Left hindlimb (tissue), 1 donor: ENCODE measurements at places on chromosomes 12 and 14.

DNA sequence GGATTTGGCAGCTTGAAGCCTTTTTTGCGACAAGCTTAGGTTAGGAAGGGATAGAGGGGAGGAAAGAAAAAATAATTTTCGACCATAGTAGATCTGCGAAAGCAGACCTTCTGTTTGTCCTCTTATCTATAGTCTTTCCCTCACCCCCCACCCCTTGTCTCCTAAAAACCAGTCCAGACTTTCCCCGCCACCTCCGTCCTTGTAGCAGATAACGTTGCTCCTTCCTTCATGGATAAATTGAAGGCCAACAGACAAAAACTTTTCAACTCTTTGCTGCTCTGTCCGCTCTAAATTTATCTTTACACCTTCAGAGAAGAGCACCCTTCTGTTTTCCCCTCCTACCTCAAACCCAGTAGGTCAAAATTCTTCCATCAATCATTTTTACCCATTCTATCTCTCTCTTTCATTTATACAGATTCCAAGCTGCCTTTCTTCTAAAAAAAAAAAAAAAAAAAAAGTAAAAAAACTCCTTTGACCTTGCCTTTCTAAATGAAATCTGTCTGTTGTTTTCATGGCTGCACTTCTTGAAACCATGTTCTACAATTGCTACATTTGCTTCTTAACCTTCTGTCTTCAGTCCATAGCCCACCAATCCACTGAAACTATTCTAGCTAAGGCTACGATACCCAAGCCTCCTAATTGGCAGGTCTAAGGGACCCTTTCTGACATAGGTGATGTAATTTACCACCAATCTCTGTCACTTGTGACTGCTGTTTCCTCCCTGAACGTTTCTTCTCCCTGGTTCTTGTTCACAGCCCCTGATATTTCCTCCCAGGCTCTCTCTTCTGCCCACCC lies 11.1 kb upstream of the NEMF start:
- no peak for DNase-seq

GRCh38 chr12:55930771-55931316 lies at the start of gene DGKA:
Gene DGKA (plus strand): TSS chr12:55931162. CDS start chr12:55936504, 5,342 bp downstream.
- peak; percentile 49 for DNase-seq

DNA sequence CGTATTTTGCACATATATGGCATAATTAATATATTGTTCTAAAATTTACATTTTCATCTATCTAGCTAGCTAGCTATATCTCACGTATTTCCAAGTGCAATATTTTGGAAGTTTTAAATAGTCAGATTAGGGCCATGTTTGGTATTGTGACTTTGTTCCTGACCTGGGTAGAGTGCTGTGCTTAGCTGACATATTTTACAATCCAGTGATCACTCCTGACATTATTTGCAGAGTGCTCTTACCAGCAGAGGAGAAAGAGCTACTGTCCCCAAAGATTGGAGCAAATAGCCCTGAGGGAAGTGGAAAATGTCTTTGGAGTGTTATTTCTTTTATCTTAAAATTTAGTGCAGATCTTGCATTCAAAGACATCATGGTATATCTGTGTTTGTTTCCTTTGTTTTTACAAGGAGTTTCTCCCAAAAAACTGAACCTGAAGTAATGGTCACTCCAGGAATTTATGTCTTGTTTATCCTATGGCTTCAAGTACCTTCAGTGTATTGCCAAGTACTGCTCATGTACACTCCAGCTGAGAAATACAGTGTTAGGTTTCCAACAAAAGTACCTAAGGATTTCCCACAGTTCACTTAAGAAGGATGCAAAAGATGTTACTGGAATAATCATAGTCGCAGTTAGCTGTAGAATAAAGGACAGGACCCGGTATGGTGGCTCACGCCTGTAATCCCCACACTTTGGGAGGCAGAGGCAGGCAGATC lies 49.4 kb upstream of the PSMA6 start:
- DNase-seq: no peak

DNA sequence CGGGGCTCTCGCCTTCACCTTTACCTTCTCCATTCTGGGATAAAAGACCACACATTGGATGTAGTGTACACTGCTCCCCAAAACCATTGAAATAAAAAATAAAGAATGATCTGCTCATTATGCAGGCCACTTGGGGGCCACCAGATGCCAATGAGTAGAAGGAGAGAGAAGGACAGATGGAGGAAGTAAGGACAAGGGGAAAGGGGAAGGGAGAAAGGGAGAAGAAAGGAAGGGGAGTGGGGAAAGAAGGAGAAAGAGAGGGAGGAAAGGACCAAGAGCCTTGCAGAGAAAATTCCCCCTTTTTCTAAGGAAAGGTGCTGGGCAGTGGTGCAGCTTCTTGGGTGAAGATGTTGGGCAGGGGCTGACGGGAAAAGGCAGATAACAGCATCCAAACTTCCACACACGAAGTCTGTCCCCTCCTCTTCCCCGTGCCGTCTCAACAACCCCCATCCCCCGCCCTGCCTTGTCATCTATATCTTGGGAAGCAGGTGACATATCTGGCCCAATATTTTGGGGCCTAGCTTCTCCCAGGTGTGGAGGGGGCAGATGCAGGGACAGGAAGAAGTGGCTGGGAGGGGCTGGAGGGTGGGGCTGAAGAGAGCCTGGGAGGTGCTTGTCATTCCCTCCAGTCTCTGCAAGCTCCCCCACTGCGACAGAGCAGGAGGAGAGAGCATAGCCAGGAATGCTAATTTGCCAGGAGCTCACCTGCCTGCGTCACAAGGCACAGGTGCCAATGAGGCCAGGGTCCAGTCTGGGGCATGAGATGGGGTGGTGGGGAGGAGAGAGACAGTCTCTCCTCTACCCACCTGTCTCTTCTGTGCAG lies 107.5 kb downstream of the SINHCAF start:
- no peak for DNase-seq

GRCh38 chr12:52147367-52147963 lies 44.3 kb downstream of the KRT80 start:
- peak; percentile 88 for DNase-seq

GRCh38 chr12:53726946-53727309 lies 324 bp downstream of the CALCOCO1 start:
- no peak for DNase-seq

DNA sequence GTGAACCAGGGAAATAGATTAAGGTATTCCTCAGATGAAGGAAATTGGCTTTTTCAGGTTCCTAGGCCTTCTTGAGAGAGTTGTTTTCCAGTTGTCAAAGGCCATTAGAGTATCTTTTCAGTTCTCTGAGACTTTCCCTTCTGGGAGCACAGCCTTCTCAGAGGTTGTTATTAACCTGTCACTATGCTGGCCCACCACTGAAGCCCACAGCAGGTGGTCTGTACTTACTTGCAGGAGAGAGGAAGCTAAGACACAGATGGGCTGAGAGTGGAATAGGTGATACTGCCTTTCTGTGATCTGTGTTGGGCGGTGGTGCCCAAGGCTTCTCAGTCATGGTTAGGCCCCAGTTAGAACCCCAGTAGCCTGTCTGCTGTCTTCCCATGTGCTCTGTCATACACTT lies 22.8 kb upstream of the GALNT16 start:
- no peak for DNase-seq

- DNase-seq: no peak
These were observed 163.0 kb downstream of the OTOGL start for GRCh38 chr12:80262346-80262745.

DNA sequence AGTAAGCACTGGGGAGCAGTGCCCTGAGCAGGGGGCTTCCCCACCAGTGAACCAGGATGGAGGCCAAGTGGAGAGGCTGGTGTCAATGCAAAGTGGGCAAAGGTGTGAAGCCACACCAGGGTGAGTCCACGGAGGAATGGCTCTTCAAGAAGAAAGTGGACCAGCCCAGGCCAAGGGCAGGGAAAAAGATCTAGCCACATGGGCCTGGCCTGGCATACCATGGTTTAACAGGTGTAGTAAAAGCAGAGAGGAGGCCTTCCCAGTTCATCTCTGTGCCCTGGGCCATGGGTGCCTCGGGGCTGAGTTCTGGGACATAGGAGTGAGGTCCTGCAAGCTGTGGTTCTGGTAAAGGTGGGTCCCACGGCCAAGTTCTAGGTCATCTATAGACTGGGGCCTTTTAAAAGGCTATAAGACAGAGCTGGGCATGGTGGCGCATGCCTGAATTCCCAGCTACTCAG lies 153.4 kb downstream of the DPF3 start:
- DNase-seq: no peak

- DNase-seq: no peak
These were observed 1291.6 kb downstream of the FSCB start for GRCh38 chr14:43215524-43215923.

- no peak for DNase-seq
These were observed 46.5 kb downstream of the PTPRB start for GRCh38 chr12:70590549-70591226.

GRCh38 chr14:32381869-32382268 lies 52.8 kb downstream of the AKAP6 start:
- DNase-seq: no peak

- DNase-seq: no peak
These were observed 1.7 kb upstream of the SCNN1A start for GRCh38 chr12:6376870-6377666.

DNA sequence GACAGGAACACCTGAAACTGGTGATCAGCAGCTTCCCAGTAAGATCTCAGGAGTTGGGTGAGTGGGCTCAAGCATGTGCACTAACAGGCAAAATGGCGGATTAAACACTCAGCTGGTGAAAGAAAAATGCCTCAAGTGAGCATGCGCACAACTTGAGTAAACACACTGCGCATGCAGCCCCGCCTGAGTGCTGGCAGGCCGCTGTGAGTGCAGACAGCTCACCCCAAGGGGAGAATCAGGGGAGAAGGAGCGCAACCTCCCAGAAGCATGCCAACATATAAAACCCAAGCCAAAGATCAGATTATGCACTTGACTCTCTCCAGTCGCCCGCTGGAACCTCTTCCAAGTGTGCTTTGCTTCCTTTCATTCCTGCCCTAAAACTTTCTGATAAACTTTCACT lies 125.8 kb downstream of the VRK1 start:
- no peak for DNase-seq

DNA sequence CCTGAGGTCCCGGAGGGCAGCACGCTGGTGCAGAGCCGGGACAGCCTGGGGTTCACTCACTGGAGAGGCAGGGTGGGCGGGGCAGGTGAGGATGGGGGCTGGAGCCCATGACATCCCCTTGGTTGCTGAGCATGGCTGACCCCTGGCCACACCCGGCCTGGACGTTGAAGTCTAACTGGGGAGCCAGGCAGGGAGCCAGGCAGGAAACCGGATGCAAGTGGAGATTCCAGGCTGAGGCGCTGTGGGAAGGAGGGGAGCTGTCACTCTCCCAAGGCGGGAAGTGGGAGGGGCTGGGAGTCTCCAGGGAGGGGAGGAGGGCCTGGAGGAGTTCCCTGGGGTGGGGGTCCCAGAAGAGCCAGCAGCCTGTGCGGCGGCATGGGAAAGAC lies 7.7 kb upstream of the INF2 start:
- peak; percentile 91 for DNase-seq

DNA sequence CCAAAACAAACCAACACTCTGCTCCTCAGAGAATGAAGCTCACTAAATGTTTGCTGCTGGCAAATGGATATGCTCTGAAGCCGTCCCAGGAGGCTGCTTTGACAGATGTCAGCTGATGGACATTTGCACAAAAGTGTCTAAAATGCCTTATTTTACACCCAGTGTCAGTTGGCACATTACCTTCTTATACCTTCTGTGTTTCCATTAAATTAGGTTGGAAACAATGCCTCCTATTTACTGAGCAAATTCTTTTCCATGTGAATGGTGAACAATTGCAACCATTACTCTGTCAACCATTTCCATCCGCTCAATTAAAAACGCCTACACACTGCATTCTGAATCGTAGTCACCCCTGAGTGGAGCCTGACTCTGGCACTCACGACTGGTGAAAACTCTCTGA lies 1679.9 kb upstream of the FLRT2 start:
- DNase-seq: no peak

DNA sequence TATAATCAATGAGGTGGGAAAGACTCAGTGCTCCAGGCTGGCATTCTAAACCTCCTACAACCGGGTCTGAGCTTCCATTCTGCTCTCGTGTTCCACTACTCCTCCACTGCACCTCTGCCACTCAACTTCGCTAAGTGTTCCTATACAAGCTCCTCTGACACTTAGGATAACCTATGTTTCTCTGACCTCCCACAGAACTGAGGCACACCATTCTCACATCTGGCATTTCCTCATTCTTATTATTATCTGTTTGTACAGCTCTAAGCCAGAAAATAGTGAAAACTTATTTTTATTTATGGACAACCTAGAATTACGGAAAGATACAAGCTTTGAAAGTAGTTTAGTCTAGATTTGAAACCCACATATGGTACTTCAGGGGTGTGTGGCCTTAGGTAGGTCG lies 127.0 kb downstream of the MED13L start:
- DNase-seq: no peak

- no peak for DNase-seq
These were observed 649.2 kb upstream of the MIS18BP1 start for GRCh38 chr14:45902241-45902640.

- DNase-seq: no peak
These were observed 26.2 kb downstream of the SNRPF start for GRCh38 chr12:95884998-95885397.

DNA sequence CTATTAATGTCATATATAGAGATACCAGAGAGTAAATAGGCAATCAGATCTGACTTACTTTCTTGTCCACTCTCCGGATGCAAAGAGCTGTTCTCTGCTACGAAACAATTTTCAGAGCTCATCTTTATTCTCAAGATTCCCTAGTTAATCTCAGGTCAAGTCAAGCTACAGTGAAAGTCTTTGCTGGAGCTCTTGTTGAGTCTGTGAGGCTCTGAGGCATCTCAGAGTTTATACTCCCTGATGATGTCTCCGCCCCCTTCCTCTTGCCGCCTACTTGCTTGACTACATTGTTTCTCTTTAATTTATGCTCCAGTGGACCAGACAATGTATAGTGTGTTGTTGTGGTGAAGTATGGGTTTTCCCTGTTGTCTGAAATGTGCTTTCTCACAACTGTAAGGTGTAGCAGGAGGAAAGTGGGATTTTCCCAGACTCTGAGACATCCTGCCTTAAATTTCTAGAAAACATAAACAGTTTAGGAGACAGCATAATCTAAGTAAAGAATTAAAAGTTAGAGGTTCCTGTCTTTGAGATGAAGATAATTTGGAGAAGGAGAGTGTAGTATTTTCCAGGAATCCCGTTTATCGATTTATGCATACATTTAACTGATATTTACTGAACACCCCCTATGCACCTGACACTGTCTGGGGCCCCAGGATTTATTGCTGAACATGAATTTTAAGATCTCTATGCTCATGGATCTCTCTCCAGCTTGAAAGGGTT lies at the start of gene CD69:
CD69 (minus strand) TSS at position 203 of the 720 bp plus-strand sequence; CDS start at position 122, 81 bp downstream.
- DNase-seq: no peak
